ENCODE measurements at places on chromosomes 2 and 18.

GRCh38 chr2:209619782-209620181 lies 151.8 kb upstream of the UNC80 start:
- no peak for DNase-seq

- no peak for DNase-seq
Measured at GRCh38 chr2:99342536-99342935, 5.3 kb downstream of the EIF5B start.

DNA sequence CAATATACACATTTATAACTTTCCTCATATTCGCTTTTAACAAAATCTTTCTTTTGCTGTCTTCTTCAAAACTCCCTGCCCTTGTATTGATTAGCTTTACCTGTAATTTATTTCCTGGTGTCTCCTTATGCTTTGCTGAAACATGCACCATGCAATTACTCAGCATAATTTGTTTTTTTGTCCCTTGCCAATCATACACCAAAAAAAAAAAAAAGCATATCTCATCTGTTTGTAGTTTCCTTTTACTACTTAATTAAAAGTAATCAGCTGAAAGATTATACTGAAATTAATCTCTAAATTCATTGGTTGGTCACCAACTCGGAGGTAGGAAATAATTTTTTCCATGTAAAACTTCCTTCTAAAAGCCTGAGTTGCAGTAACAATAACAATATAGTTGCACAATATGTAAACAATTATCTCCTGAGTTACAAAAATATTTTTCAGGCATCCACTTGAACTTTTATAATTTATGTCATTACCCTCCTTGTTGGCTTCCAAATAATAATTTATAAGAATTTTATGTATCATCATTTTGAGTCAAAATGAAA lies 53.0 kb upstream of the ROCK1 start:
- DNase-seq, result no peak

DNA sequence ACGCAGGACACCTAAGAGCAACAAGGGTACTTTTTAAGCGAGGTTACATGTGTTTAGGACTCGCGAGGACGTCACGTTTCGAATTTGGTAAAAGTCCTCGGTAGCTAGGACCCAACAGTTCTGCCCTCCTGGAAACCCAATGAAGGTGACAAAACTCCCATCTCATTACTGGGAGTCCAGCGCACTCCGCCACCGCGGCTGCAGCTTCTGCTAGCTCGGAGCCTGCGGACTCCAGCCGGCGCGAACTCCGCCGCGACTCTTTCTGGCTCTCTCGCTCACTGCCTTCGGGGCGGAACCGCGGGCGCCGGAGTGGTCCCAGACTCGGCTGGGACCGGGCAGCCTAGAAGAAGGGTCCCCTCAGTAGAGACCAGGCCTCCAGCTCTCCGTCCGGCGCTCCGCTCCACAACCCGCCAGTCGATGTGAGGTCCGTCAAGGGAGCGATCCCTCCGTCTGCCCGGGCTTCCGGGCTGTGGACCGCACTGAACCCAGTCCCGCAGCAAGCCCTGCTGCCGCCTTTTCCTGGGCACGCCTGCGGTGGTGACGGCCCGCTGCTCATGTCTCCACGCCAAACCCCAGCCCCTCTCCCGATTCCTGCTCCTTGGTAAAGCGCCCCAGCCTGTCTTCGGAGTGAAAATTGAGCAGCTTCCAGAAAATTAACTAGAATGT lies 3.0 kb upstream of the OSR1 start:
- DNase-seq, result peak; percentile 58

GRCh38 chr2:118678985-118679384 lies 168.5 kb downstream of the EN1 start:
- no peak for DNase-seq

DNA sequence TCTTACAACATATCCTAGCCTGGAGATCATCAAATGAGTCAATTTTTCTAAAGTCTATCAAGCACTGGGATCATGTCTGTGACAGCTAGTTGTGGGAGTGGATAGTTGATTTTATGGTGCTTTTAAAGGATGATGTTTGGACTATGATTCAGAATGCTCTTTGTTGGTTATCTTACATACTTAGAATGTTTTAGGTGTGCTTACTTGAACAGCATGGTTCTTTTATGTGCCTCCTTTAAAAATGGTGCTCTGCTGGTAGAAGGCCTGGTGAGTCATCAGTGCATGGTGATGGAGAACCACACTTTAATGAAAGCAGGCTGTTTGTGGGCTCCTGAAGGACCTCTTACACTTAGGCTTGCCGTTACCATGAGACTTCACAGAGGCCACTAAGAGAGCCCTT lies 682.7 kb upstream of the FANCL start:
- DNase-seq, result no peak

DNA sequence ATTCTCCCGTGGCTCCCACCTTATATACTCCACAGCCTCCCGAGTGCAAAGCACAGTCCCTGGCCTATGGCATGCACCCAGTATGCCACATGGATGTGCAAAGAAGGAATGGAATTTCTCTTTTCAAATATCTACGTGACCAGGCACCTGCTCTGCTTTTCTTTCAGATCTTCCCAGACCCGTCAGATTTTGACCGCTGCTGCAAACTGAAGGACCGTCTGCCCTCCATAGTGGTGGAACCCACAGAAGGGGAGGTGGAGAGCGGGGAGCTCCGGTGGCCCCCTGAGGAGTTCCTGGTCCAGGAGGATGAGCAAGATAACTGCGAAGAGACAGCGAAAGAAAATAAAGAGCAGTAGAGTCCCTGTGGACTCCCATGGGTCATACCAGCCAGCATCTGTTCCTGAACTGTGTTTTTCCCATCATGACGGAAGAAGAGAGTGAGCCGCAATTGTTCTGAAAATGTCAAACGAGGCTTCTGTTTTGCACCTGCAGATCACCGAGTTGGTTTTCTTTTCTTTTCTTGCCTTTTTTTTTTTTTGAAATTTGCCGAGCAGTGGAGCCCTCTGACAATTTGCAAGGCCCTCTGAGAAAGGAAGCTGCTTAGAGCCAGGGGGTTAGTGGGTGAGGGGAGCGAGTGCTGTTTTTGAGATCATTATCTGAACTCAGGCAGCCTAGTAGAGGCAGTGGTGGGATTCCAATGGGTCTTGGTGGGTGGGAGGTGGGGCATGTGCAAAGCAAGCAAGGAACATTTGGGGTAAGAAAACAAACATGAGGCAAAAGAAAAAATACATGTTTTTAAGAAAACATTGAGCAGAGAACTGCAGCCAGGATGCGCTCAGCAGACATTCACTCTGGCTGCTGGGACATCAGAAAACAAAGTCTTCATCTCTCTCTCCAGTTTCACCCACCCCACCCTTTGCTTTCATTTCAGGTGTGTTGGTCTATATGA lies 26.2 kb downstream of the LBH start:
- no peak for DNase-seq

DNA sequence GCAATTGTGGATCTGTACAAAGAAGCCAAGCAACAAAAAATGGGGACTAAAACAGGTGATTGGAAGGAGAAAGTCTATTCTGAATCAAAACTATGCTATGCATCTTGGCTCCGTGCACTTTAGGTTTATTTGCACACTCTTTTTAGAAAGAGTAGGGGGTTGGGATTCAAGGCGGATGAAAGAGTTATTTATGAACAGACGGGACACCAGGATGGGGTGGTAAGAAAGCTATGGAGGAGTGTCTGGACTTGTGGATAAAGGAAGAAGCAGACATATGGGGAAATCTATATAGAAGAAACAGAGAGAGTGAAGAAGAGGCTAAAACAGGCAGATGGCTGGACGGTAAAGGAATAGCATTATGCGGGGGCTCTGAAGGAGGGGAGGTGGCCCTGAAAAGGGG lies 57.8 kb downstream of the TCF4 start:
- DNase-seq, result no peak

- peak; percentile 80 for DNase-seq
Measured at GRCh38 chr2:71926876-71927756, 220.5 kb downstream of the CYP26B1 start.

- no peak for DNase-seq
Measured at GRCh38 chr2:216404010-216404618, 8.2 kb upstream of the SMARCAL1 start.

DNA sequence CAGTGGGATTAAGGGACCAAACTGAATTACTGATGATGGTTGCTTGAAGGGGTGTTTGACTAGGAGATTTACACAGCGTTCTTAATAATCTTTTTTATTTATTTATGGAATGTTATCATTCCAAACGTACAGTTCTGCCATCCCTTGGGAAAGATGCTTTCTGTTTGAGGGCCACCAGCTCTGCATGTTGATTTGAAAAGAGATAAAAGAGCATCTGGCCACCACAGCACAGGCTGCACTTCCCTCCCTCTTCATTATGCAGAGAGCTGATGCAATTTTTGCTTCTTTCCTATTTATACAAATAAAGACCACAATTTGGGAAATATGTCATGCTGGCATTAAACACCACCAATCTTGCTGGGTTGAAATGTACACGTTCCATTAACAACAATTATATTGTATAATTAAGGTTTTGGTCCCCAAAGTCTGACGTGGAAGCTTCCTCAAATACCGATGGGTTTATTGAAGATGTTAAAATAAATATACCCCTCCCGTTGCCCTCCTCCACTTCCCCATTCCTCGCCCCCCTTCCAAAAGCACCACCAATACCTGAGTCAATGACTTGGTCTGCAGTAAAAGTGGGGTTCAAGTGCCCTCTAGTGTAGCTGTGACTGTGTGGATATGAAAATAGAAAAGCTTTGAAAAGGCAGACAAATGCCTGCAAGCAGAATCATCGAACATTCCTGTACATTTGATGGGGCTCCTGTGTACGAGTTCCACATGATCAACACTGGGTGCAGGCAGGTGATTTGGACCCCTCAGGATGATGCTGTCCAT lies 211.9 kb downstream of the HRH4 start:
- no peak for DNase-seq

- no peak for DNase-seq
Measured at GRCh38 chr2:118748245-118748885, 99.1 kb downstream of the EN1 start.

DNA sequence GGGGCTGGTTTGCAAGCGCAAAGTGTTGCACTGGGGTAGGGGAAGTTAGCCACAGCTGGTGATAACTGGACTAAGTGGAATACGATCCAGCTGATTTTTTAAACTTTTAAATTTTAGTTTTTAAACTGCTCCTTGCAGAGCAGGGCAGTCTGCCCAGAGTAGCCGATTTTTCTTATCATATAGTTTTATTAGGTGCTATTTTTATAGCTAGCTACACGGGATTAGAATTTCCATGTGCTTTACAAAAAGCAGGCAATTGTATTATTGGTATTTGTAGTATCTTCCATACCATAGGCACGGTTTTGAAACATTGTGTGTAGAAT lies 9.6 kb downstream of the CPLX4 start:
- no peak for DNase-seq

DNA sequence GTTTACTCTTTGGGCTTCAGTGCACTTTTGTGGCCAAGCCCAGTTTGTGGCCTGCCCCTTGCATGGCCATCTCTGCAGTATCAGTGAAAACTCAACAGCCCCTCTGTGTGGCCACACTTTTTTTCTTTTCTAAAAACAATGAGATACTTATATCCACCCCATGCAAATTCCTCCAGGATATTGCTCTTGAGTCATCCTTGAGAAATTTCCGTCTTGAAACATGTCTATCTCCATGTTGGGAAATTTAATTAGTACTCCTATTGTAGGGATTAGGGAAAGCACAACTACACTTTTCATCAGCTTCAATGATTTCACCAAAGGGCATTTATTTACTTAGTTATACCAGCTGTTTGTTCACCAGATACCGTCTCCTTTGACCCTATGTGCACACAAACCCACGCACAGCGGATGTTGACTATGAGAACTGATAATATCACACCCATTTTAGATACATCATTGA lies 993.1 kb downstream of the TSN start:
- peak; percentile 6 for DNase-seq

DNA sequence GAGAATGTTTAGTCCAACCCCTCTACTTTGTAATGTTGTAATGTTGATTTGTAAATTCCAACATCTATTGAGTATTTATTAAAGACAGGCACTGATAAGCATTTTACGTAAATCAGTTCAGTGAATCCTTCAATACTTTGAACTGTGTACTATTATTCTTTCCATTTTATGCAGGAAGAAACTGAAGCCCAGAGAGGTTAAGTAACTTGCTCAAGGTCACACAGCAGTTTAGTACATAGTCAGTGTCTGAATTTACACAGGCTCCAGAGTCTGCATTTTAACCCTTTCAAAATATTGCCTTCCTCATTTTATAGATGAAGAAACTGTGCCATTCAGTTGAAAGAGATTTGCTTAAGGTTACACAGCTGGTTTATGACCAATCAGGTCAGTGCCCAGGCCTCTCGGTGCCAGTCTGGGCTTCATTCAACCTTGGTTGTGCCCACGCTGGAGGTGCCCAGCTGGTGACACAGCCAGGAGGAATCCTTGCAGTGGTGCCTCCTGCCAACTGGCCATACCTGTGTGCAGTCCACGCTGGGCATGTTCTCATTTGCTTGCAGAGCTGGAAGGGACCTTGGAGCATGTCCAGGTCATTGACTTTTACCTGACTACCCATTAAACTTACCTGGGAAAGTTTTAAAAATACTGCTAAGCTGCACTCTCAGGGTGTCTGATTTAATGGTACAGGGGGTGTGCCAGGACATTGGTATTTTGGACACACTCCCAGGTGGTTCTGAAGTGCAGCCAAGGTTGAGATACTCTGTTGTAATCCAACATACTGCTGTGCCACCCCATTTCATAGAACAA lies 74.3 kb upstream of the CYRIA start:
- DNase-seq, result no peak

DNA sequence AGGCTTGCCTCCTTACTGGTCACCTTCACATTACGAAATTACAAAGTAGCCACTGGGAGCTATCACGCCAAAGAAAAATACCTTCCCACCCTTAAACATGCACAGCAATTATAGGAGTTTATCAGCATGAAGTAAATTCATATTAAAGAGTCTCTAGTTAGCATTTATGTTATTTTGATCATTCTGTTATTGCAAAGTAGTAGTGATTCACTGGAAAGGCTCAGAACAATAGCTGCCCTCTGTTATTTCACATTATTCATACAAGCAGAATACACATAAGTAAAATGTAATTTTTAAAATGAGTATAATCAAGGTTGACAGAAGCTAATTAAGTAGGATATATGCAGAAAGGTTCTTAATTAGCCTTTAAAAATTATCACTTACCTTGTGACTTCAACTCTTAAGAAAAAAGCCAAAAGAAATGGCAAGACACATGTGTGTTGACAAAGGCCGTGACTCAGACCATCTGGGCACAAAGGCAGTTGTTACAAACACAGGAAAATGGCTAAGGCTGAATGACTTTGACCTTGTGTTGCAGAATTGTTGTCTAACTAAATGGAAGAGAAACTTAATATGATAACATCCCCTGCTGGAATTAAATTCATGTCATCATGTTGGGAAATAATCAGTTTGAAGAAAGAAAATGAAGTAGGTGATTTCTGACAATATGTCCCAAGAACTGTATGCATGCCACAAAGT lies 108.3 kb downstream of the ARL6IP6 start:
- no peak for DNase-seq
